Caki2 (cell line): ENCODE measurements at places on chromosomes 5 and 9. TPM values are rescaled to one million over a fixed set of nuclear protein-coding genes. Genes with fewer than 3 reads are reported as not detected.

GRCh38 chr9:137763271-137763955, 114.2 kb upstream of the CACNA1B start:
- no peak for DNase-seq

DNA sequence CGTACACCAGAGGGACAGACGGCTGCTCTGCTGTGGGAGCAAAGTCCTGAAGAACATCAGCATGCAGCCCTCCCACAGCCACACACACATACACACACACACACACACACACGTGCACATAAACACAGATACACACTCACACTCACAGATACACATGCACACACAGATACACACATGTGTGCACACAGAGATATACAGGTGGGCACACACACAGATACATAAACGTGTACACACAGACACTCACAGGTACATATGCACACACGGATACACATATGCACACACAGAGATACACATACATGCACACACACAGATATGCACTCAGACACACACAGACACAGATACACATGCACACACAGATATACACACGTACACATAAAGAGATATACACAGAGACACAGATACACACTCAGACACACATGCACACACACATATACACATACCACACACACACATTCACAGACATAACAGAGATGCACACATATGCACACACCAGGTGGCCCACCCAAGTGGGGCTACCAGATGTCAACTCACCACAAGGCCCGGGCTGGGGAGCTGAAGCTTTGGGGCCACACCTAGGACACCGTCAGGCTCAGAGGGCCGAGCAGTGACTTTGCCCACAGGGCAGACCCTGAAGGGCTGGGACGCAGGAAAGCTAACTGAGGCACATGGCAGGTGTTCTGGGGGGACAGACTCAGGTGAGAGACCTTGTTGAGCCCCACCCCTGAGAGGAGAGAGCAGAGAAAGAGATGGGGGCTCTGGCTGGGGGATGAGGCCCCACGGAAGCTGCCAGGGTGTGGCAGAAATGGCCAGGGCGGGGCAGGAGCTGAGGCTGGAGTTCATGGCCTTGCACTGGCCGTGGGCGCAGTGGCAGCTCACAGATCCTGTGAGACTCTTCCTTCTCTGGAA, 148.6 kb upstream of the PPP1R26 start:
- no peak for DNase-seq

DNA sequence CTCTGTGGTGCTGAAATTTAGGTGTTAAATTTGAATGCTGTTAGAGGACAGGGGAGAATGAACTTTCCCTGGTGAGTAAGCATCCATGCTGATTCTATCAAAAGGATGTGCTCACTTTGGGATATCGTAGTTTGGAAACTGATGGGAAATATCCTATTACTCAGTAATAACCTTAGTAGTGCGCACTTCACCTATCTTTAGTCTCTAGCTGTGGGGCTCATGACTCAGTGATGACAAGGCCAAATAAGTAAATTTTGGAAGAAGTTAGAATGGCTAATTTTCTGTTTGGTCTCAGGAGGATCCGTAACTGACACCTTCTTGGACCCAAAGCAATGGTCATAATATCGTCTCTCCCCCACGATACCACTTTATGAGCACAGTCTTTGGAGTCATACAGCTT, 448.4 kb downstream of the PSAT1 start:
- no peak for DNase-seq

- no peak for DNase-seq
Measured at GRCh38 chr9:69602773-69603172, 69.4 kb downstream of the APBA1 start.

DNA sequence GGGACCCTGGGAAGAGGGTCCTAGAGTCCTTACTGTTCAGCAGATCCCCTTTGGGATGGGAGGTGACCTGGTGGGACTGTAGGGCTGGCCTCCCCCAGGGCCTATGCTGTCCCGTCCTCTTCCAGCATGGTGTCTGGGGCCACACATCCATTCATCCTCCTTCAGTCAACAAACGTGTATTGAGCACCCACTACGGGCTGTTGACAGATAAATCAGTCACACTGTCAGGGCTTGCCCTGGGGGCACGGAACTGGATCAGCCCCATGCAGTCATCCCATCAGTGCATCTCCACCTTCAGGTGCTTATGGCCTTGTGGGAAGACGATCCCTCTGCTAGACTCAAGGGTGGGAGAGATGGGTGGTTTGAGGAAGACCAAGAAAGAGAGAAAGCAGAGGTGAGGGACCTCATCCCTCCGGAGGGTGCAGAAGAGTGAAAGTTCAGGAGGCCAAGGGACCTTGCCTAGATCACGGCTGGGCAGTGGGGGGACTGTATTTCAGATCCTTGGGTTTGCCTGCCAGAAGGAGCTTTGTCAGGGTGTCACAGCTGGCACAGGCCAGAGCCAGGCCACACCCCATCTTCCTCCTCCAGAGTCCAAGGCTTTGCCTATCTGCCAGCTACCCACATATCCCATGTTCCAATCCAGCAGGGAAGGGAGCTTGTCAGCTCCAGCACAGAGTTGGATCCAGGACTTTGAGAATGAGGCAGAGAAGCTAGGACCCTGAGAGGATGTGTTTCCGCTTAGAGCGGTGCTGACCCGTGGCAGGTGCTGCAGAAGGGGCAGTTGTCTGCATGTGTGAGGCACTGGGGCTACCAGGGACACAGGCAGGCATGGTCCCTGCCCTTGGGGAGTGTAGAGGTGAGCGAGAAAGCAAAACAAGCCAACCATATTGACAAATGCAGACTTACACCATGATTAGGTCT, 30.5 kb downstream of the COL27A1 start:
- DNase-seq = no peak

- no peak for DNase-seq
Measured at GRCh38 chr5:77743181-77743580, 33.0 kb downstream of the TBCA start.

GRCh38 chr5:61635271-61635670, 303.2 kb downstream of the ZSWIM6 start:
- no peak for DNase-seq

- DNase-seq = peak; percentile 71
Measured at GRCh38 chr9:124810663-124811355, 33.9 kb downstream of the OLFML2A start.

DNA sequence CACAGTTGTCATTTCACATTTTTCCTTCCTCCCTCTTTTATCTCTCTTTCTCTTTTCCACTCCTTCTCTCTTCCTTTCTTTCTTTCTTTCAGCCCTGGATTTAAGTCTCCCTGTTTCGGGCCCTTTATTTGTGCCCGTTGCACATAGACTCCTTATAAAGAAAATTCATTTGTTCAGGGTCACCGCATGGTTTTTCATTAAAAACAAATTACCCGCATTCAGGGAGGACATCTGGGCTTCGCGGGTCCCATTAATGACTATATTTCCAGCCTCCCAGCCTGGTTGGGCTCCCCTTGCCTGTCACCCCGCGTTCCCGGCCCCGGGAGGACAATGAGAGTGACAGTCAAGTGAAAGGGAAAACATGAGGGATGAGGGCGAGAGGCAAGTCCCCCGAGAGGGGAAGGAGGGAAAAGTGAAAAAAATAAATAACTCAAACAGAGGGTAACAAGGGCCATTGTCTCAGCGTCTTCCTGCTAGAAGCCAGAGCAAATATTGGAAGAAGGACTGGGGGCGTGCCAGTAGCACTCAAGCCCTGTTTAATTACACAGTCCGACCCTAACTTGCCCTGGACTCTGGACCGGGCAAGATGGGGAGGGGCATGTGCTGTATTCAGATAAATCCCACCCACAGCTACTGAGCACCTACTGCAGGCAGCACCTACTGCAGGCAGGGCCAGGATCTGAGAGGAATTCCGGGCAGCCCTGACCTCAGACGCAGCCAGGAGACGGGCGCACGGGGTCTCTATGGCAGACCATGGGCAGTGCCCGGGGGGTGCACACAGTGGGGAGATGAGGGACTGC, 166.2 kb downstream of the PAX5 start:
- no peak for DNase-seq

DNA sequence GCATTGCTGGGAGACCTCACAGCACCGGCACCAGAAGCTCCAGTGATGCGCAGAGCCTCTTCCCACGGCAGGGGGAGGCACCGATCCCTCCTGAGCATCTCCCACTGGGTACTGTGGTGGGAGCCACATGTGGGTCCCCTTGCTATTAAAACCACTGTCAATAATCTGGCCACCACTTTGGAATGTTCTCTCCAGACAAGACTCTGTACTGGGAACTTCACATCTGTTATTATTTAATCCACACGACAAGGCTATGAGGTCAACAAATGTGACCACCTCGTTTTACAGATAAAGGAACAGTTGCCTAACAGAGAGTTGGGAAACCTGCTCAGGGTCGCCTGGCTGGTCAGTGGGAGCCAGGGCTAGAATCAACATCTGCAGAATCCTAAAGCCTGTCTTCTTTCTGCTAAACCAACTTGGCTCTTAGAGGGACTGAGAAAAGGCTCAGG, 72.7 kb downstream of the EPB41L4B start:
- no peak for DNase-seq

DNA sequence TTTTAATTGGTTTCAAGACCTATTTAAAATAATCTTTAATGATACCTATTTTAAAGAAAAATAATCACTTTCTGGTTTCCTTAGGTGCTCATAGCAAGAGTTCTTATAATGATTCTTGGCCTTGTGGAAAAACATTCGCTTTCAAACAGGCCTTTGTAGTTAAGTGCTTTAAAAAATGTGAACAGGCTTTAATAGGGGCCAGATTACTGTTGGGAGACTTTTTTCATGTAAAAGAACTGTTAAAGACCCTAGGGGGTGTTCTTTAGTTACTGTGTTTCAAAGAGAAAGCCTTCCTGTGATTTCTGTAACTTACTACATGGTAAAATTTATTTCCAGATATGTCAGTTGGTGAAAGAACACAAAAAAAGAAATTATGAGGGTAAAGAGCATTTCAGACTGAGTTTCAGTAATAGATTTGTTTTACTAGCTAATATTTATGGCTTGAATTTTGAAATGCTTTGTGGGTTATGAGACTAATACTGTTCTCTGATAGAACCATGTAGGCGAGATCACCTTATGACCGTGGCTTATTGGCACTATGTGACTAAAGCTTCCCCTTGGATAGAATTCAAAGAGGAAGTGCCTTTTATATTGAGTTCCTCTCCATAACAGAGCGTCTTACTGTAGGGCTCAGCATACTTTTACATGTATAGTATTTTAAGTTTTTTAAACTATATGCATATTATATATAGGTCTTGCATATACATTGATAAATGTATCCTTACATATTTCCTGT, 70.7 kb downstream of the CSNK1G3 start:
- DNase-seq = no peak

GRCh38 chr9:131841765-131842318, 102.0 kb upstream of the RAPGEF1 start:
- no peak for DNase-seq

- DNase-seq = no peak
Measured at GRCh38 chr5:76789991-76790581, 28.7 kb upstream of the F2RL1 start.

DNA sequence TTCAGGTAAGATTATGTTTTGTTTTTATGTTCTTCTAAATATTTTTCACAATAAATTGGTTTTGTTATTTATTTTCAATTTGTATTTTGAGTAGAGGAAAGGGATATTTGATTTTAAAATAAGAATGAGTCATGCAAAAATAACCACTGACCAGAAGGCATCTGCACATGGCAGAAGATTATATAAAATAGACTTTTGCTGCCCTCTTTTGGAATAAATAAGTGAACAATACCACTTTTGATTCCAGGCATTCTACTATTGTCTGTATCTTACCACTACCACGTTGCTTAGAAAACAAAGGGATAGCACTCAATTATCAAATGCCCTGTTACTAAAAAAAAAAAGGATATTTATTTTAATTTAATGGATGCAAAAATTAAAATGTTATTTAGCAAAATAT, 227.3 kb upstream of the ITGA1 start:
- DNase-seq = no peak

GRCh38 chr5:33475706-33476105, 34.9 kb downstream of the TARS1 start:
- DNase-seq = no peak

GRCh38 chr5:80919678-80920196, 40.4 kb upstream of the RASGRF2 start:
- no peak for DNase-seq

GRCh38 chr5:134576386-134577021, 51.0 kb downstream of the JADE2 start:
- DNase-seq = no peak

GRCh38 chr9:78118742-78119473, 87.3 kb upstream of the GNAQ start:
- no peak for DNase-seq

- DNase-seq = peak; percentile 94
Measured at GRCh38 chr5:141040093-141040770, 10.9 kb upstream of the PCDHB1 start.

DNA sequence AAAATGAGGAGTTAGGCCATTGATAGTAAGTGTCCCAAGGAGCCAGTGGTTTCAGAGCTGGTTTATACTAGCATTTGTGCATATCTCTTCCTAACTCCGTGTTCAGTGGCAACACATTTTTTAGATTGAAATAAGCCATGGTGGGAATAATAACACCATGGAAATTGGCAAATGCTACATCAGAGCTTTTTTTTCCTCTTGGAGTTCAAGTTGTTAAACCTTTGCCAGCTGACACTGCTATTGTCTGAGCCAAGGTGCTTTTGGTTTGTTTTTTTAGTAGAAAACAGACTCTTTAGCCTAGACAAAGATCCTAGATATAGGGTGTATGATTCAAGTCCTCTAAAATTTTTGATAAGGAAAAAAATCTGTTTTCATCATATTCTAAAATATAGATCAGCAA, 2.8 kb downstream of the ACO1 start:
- no peak for DNase-seq

- peak; percentile 46 for DNase-seq
Measured at GRCh38 chr5:53406630-53407316, 73.7 kb upstream of the FST start.

DNA sequence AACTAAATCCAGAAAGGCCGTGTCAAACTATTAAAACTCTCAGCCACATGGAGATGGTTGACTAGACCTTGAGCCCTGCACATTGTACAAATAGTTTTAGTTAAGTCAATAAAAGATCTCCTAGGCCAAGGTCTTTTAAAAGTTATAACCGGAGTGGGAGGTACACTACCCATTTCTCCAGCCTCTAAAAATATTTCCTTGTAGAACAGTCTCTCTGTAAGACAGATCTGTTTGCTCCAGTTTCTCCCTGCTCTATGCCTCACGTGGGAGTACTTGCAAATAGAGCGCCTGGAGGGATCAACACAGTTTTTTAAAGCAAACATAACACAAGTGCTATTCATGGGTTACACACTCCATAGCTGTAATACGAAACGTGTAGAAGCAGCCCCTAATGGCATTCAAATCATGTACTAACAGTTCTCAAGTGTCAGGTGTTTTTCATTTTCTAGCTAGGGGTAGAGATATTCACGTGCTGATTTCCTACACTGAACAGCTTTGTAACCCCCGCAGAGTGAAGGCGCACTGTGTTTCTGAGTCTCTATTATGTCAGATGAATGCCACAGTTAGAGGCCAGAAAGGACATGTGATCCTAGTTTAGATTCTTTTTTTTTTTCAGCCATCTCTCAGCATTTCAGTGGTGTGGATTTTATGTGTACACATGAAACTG, 703.4 kb upstream of the GRAMD2B start:
- no peak for DNase-seq

The CRHBP gene
- not detected in 2 replicates for total RNA-seq

The RAB3C gene
- not detected in 2 replicates for total RNA-seq

The TAF11L10 gene
- total RNA-seq = not detected in 2 replicates

The CDH10 gene
- not detected in 2 replicates for total RNA-seq

The PARP8 gene
- 1.7 and 2.7 TPM in 2 replicates for total RNA-seq

The TNC gene
- 0.09 and 3.3 TPM in 2 replicates for total RNA-seq

The CD14 gene
- total RNA-seq = 0.96 TPM in 1 of 2 replicates, not detected in the other

The DCAF12 gene
- 21.5 and 27.0 TPM in 2 replicates for total RNA-seq

The CEL gene
- total RNA-seq = 0.10 and 0.61 TPM in 2 replicates

The WDR36 gene
- 29.2 and 33.2 TPM in 2 replicates for total RNA-seq

The SH3RF2 gene
- total RNA-seq = 4.0 and 11.0 TPM in 2 replicates

The ANKDD1B gene
- total RNA-seq = 1.5 and 3.6 TPM in 2 replicates

The NSG2 gene
- 6.5 and 10.5 TPM in 2 replicates for total RNA-seq

The FCN1 gene
- total RNA-seq = not detected in 2 replicates
